CD4-positive, alpha-beta T cell treated with Interleukin-17A for 1 hour (primary cell): ENCODE measurements at places on chromosomes 4 and X.

GRCh38 chr4:47135210-47135609 is 103.8 kb downstream of the GABRB1 start:
- DNase-seq, result no peak

GRCh38 chrX:47854474-47854873 is 17.8 kb downstream of the ZNF81 start:
- peak; percentile 28 for DNase-seq

- DNase-seq, result no peak
These were observed 104.3 kb upstream of the RAPGEF2 start for GRCh38 chr4:158998624-158999023.

DNA sequence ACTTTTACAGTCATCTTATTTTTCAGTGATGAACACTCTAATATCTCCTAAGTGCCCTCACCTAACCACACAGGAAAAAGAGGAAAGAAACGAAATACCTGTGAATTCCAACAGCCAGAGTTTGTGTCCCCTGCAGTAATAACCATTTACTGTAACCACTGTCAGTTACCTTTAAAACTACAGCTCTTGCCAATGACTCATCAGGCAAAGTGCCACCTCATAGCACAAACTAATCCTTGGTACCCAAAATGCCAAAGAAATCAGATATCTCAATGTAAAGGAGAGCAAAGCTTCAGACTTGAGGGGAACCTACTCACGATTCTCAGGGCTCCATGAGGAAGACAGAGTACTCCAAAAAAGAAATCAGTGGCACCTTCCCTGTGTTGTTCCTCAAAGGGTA is 146.5 kb downstream of the NDST3 start:
- DNase-seq, result no peak

- no peak for DNase-seq
These were observed at the start of gene IQSEC2 for GRCh38 chrX:53281321-53281822. TSS of gene IQSEC2 (minus strand) at chrX:53281584.

DNA sequence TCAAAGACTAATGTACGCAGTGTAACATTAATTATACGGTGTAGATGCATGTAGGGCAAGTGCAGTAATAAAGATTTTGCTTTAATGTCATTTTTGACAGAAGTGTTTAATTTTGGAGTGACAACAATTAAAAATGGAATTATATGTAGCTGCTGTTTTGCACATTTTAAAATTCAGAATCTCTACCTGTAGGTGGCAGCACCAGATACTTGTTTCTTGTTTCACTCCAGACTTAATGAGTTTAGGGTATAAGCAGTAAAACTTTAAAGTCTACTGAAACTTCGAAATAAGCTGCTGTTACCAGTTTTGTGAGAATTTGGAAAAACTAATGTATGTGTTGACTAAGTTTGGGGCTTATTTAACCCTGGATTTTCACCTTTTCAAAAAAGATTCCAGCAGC is 144.9 kb downstream of the POLA1 start:
- DNase-seq, result peak; percentile 29

DNA sequence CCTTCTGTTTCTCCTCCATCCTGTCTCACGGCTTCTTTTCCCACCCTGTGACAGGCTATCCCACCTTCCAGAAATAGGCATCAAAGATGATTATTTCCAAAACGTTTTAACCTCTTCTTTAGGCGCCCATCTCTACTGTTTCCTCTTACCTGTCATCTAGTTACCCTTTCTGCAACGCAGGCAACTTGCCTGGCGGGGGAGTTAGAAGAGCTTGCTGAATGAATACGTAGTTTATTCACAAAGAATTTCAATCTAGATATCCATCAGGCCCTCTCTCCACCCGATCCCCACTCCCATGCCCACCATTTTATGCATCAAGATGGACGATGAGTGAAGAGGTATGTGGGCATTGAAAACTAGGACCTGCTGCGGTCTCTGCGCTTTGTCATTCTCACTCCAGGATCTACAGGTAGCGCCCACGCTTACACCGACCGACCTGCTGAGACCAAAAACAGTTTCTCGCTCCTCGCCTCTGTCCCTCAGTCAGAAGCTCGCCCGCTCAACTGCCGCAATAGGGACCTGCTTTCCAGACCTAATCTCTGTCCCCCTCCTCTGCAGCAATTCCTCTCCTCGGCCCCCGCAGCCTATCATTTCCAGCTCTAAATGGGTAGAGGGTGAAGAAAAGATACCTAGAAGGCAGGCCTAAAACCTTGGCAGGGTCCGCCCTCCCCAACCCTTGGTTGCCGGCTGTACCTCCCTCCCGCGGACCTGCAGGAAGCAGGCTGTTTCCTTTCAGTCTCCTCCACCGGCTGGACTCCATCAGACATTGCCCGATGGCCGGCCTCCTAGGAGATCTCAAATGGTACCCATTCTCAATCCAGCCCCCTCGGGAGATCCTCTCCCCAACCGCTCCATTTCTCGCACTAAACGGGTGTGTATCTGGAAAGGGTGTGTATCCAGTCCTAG is 624 bp downstream of the BEX5 start:
- DNase-seq, result peak; percentile 30

DNA sequence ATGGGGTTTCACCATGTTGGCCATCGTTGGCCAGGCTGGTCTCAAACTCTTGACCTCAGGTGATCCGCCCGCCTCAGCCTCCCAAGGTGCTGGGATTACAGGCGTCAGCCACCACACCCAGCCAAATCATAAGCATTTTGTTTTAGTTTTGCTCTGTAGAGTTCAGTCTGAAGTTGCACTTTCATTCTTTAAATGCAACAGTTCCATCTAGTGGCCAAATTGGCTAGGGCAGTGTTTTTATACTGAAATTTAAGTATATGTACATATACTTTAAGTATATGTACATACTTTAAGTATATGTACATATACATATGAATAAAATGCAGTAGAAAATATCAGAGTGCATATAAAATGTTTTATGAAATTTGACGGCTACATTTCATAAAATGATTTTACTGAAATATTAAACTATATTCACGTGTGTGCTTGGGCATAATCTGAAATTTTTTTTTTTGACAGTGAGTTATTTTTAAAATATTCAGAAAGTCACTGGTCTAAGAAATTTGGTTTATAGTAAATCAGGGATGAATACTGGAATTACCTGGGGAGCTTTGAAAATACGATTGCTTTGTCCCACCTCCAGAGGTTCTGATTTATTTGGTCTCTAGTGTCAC is 145.5 kb downstream of the NWD2 start:
- peak; percentile 45 for DNase-seq

GRCh38 chr4:113256946-113257345 is 207.5 kb downstream of the ANK2 start:
- DNase-seq, result no peak

GRCh38 chr4:127783026-127783769 is 1.1 kb downstream of the HSPA4L start:
- no peak for DNase-seq

- no peak for DNase-seq
These were observed 2637.0 kb downstream of the PCDH7 start for GRCh38 chr4:33357121-33357520.

- DNase-seq, result no peak
These were observed 72.1 kb downstream of the COX18 start for GRCh38 chr4:72997409-72997808.
